Stomach (tissue), 19 donors: ENCODE measurements at places on chromosomes 5 and 9. TPM values are rescaled to one million over a fixed set of nuclear protein-coding genes. Genes with fewer than 3 reads are reported as not detected.
A peak's percentile ranks its signal among the peaks of the same experiment; 100 is the strongest.

The PCDHGA8 gene
- 12.5 TPM for total RNA-seq

The PCDHAC2 gene
- not detected for total RNA-seq

The C6 gene
- total RNA-seq = 6.4 TPM

The GCNT4 gene
- 1.2 TPM for total RNA-seq

The IRX1 gene
- not detected for total RNA-seq

The ENTREP1 gene
- 2.0 TPM for total RNA-seq

The NSA2 gene
- total RNA-seq = 91.0 TPM

The TSLP gene
- total RNA-seq = not detected

DNA sequence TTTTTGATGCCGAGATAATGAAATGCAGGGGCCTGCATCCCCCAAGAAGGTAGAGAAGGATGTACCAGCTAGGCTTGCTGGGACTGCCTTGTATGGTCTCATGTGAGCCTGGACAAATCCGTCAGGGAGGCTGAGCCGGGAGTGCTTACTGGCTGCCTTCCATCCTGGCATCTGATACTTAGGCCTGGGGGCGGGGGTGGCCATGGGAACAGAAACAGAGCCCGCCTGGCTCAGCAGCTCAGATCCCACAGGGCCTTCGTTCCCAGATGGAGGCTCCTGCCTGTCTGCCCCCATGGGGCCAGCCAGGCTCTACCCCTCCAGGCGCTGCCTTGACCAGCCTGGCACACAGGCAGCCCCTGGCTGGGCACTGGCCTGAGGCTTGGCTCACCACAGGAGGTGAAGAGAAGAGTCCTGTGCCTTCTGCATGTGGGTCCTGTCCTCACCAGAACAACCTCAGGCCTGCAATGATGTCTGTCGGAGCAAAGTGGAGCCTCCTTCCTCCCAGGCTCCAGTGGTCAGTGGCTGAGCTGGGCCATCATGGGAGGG lies 10.5 kb upstream of the SPATA31E1 start:
- no peak for DNase-seq

- DNase-seq = no peak
These were observed 384.8 kb downstream of the MAT2B start for GRCh38 chr5:163890261-163890660.

GRCh38 chr9:3777137-3777536 lies 251.3 kb upstream of the RFX3 start:
- DNase-seq = no peak

- DNase-seq = no peak
These were observed 1.5 kb upstream of the FCHO2 start for GRCh38 chr5:72954389-72954788.

DNA sequence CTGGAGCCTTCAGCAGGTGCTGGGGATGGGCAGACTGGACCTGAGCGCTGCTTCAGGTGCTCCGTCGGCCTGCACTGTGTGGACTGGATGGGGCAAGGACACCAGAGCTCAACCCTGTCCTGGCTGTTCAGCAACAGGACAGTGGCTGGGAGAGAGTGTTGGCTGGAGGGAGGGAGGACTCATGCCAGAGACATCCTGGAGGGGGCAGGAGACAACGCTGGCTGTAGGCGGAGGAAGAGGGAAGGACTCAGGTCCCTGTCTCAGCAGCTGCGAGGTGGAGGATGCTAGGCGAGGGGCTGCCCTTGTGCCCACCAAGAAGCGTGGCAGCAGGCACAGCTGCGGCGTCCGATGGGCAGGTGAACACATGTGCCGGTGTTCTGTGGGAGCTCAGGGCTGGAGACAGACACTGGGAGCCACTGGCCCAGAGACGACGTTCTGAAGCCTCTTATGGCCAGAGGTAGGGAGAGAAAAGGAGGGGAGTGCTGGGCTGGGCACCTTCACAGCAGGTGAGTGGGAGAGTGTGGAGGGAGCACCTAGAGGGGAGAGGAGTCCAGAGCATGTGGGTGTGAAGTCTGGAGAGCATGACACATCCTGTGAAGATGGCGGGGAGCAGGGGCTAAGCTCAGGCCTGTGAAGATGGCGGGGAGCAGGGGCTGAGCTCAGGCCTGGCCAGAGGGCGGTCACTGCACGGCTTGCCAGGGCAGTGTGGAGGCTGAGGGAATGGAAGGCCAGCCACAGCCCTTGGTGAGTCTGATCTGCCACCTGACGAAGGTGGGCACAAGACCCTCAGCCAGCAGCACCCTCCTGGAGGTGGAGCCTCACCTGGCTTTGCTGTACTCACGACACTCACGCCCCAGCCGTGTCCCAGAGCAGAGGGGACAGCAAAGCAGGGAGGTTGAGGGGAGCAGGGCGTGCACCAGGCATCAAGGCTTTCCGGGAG lies 79.1 kb upstream of the FCN1 start:
- no peak for DNase-seq

GRCh38 chr5:4245076-4245475 lies 649.4 kb downstream of the IRX1 start:
- no peak for DNase-seq

- peak; percentile 80 for DNase-seq
These were observed 503.6 kb upstream of the PAPPA start for GRCh38 chr9:115649991-115650472.

DNA sequence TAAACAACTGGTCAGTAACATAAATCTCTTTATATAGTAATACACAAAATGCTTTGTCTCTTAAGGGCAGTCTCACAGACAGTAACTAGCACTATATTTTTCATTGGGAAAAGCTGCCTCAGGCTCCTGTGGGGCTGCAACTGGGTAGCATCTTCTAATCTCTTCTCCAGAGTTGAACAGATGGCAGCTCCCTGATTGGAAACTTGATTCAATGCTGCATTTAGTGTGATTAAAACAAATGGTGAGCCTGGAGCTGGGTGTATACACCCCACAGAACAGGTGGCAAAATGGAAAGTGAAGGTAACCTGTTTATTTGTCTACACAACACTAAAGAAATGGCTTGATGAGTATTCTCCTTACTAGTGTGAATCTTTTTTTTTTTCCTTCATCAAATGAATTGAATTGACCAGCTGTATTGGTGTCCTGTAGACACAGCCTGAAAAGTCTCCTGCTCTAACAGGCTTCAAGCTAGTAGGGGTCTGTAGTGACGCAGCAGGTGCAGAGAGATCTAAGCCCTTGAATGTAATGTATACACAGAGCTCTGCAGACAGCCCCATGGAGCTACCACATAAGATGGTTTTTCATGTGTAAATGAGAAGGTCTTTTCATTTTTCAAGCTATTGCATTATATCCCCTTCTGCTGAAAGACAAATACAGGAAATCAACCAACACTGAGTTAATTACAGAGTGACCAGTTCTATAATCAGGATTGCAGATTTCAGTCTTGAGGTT lies 43.3 kb downstream of the IZUMO3 start:
- DNase-seq = no peak
